ENCODE measurements at places on chromosomes 7 and 10. TPM values are rescaled to one million over a fixed set of nuclear protein-coding genes. Genes with fewer than 3 reads are reported as not detected.

DNA sequence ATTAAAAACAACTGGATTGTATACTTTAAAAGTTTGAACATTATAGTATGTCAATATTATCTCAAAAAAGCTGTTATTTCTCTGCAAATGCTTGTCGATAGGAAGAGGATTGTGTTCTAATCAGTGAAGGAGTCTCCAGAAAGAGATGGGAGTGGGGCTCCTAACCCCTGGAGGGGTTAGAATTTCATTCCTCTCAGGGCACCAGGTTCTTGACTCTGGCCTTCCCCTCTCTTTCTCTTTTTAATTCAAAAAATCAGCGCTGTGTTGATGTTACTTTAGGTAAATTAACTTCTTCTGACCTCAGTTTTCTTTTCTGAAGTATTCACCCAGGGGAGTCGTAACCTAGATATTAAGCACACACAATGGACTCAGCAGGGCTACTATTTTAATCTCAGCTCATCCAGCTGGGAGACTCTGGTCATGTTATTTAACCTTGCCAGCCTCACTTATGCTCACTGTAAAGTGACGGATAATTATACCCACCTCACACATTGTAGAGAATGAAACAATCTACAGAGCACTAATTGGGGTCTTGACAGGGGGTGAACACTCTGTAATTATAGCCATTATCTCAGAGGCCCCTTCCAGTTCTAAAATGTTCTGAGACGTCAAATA lies 59.4 kb downstream of the GCC1 start:
- no peak overlapping the region for H3K4me3 ChIP-seq
- H3K4me1 ChIP-seq: no peaks in the 10 kb centered on the region
- DNase-seq: no peak
- no peak overlapping the region for H3K27ac ChIP-seq

Gene ADAM12
- 3.7 TPM for total RNA-seq

- no peak overlapping the region for H3K4me3 ChIP-seq
- H3K4me1 ChIP-seq: no peaks in the 10 kb centered on the region
- H3K27ac ChIP-seq: no peak overlapping the region
Measured at GRCh38 chr10:73991884-73992245, 6.1 kb upstream of the VCL start.

GRCh38 chr10:25707976-25708671 lies 225.9 kb upstream of the MYO3A start:
- H3K27me3 ChIP-seq: no peaks in the 10 kb centered on the region
- H3K4me1 ChIP-seq: no peaks in the 10 kb centered on the region
- H3K36me3 ChIP-seq: no peaks in the 10 kb centered on the region

DNA sequence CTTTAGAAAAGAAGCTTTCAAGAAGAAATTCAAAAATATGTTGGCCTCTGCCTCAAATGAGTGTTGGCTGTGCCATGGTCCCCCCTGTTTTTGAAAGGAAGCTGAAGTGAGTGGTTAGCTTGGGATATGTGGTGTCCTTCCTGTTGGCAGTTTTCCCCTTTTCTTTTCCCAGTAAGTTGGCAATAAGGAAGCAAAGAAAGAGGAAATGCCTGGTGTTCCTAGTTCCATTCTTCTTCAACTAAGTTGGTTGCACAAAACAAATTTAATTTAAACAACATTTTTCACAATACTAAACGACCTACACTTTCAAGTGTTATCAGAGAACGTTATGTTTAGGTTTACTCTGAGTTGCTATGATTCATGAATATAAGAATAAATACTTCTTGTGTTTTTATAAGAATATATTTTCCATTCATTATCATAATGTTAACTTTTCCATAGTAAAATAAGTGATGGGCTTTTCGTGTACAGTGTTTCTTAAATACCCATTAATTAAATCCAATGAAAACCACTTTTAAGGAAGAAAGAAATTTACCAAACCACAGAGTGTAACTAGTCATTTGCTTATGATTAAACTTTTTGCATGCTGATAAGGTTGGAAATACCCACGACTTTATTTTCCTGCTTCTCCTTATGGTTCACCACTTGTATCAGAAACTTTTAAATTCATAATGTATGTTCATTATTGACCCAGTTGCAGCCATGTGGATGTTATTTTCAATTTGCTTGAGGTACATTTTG lies 7.7 kb downstream of the HDAC9 start:
- H3K4me3 ChIP-seq: no peak overlapping the region
- no peak overlapping the region for H3K27ac ChIP-seq
- no peaks in the 10 kb centered on the region for H3K36me3 ChIP-seq

Gene AGAP5
- 5.4 TPM for total RNA-seq

Gene RPEL1
- not detected for total RNA-seq

DNA sequence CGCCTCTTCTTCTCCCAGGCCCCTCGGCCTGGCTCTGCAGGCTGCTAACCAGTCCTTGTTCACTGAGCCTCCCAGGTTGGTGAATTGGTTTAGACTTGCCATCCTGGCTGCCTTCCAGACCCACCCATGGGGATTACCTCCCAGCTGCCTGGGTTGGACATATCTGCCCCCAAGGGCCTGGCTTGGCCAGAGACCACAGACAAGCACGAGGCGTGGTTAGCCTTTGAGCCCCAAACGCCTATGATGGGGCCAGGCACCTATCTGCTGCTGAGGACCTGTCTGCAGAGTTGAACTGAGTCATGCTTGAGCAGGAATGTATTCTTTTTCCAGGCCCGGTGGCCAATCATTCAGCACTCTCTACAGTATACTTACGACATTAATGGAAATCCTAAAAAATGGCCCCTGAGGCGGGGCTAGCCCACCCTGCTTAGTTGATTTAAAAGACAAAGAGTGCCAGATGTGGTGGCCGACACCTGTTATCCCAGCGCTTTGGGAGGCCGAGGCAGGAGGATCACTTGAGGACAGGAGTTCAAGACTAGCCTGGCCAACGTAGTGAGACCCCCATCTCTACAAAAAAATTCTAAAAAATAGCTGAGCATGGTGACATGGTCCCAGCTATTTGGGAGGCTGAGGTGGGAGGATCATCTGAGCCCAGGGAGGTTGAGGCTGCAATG lies 361.5 kb downstream of the FRMD4A start:
- DNase-seq: no peak
- no peaks in the 10 kb centered on the region for H3K27me3 ChIP-seq
- no peaks in the 10 kb centered on the region for H3K36me3 ChIP-seq
- H3K4me3 ChIP-seq: no peak overlapping the region
- H3K27ac ChIP-seq: no peak overlapping the region
- H3K4me1 ChIP-seq: no peaks in the 10 kb centered on the region

DNA sequence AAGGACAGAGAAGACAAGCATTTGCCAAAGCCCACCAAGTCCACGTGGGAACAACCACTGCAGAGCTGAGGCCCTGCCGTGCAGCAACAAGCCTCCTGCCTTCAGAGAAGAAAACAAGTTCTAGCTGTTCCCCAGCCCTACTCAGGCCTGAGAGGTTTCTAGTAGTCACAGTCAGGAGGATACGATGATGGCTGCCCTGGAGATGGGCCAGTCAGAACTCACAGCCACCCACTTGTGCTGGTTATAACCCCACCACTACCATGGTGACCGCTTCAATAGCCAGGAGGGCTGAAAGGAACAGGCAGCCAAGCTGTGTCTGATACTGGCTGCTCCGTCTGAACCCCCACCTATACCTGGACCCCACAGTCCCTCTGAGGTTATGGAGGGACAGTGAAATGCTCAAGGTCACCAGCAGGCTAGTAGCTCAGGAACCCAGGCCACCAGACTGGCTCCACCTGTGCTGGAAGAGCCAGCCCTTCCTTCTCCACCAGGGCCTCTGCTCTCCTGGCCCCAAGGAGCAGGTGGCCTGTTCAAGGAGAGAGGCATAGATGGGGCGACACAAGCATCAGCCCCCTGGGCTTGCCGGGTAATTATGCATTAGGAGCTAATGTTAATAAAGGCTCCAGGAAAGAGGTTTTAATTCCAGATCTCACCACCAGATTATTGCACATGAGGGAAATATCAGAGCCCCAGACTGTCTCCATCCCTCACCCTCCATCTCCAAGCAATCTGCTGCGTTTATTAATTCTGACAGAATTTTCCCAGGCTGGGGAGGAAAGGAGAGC lies 125.8 kb upstream of the PCBD1 start:
- no peak overlapping the region for H3K27ac ChIP-seq
- no peak for DNase-seq
- no peaks in the 10 kb centered on the region for H3K27me3 ChIP-seq
- no peaks in the 10 kb centered on the region for H3K36me3 ChIP-seq

Gene FKBP14
- total RNA-seq: 4.4 TPM

Data from vagina (tissue), 2 donors.